ENCODE measurements at places on chromosomes 16 and 17.

GRCh38 chr17:65293584-65294180, 156.5 kb downstream of the RGS9 start:
- no peak for DNase-seq

GRCh38 chr16:22692034-22692433, 121.9 kb upstream of the HS3ST2 start:
- DNase-seq, result no peak

DNA sequence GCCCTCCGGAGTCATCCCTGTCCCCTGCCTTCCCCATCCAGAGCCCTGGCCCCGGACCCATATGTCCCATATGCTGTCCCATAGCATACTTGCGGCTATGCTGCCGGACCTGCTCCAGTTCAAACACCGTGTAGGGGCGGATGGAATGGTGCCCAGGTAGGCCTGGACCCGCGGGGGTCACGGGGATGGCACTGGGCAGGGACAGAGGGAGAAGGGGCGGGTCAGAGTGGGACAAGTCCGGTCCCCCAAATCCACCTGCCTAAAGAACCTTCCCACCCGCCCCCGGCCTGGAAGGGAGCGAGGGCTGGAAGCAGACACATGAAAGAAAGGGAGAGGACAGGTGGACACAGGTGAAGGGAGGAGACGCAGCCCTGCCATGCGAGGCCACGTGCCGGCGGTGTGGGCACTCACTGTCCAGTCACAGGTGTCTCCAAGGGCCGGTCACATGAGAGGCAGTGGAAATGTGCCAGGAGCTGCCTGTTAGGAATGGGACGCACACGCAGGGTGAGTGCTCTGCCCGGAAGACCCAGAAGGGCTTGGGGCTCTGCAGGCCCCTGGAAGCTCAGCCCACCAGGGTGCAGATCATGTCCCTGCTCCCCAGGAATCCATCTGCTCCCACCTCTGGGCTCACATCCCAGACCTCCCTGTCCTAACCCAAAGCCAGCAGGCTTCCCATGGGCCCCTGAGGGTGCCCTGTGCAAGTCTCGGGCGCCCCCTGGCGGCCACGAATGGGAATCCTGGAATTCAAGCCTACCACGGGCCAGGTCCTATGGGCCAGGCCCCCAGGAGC, 14.0 kb downstream of the UBALD2 start:
- peak; percentile 83 for DNase-seq

- no peak for DNase-seq
Observed at GRCh38 chr17:66724581-66725341, 110.2 kb upstream of the CACNG5 start.

DNA sequence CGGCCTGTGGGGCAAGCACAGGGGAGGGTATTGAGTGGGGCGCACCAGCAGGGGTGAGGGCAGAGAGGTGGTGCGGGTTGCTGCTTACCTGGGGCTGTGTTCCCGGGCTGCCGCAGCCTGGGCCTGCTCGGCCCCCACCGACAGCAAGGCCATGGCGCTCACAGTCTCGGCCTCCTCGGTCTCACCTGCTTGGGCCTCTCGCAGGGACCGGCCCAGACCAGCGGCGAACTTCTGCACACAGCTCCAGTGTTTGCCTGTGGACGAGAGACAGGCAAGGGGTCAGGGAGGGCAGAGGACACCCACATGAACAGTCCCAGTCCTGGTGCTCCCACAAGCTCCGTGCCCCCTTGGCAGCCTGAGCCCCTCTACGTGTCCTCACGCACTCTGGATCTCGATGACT, 7.9 kb downstream of the G6PC3 start:
- DNase-seq, result no peak

- no peak for DNase-seq
Observed at GRCh38 chr17:44688200-44688599, 1.4 kb downstream of the CCDC43 start.

GRCh38 chr17:1709971-1710806, at the start of gene TLCD2:
Gene TLCD2, minus strand, starts transcription at chr17:1710377. Its CDS starts 135 bp downstream, at chr17:1710242.
- no peak for DNase-seq

DNA sequence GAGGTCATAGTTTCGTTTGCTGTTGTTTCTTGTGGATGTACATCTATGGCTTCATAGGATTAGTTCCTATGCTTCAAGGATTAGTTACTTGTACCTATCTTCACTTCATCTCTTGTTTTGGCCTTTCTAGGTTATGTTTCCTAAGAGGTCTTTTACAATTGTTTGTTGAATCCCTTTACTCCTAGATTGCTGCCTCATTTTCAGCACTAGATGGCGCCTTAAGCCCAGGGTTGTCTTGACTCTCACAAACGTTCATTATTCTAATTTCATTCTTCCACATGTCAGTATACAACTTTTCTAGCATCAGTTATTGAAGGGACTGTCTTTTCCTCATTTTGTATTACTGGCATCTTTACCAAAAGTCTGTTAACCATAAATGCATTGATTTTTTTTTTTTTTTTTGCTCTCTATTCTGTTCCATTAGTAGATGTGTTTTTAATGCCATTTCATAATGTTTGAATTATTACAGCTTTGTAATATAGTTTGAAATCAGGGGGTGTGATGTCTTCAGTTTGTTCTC, 45.0 kb upstream of the NACA2 start:
- DNase-seq, result peak; percentile 14

DNA sequence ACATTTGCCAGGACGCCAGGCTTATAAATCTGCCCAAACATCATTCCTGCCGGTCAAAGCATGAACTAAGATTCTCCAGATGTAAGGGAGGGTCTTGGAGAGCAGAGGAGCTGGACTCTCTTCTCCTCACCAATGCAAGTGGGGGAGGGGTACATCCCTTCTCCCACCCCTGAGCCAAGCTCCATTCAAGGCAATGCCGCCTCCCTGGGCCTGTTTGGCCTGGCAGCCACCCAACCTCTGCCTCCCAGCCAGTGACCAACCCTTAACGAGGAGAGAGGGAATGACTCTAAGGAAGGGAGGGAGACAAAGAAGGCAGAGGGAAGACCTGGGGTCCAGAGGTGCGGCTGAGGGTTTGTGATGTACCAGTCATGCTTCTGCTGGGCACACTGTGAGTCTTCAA, 13.8 kb downstream of the C17orf50 start:
- no peak for DNase-seq

- DNase-seq, result peak; percentile 18
Observed at GRCh38 chr17:64736804-64737492, 74.8 kb upstream of the SMURF2 start.

GRCh38 chr16:12318661-12319427, 342.3 kb downstream of the SNX29 start:
- DNase-seq, result no peak

DNA sequence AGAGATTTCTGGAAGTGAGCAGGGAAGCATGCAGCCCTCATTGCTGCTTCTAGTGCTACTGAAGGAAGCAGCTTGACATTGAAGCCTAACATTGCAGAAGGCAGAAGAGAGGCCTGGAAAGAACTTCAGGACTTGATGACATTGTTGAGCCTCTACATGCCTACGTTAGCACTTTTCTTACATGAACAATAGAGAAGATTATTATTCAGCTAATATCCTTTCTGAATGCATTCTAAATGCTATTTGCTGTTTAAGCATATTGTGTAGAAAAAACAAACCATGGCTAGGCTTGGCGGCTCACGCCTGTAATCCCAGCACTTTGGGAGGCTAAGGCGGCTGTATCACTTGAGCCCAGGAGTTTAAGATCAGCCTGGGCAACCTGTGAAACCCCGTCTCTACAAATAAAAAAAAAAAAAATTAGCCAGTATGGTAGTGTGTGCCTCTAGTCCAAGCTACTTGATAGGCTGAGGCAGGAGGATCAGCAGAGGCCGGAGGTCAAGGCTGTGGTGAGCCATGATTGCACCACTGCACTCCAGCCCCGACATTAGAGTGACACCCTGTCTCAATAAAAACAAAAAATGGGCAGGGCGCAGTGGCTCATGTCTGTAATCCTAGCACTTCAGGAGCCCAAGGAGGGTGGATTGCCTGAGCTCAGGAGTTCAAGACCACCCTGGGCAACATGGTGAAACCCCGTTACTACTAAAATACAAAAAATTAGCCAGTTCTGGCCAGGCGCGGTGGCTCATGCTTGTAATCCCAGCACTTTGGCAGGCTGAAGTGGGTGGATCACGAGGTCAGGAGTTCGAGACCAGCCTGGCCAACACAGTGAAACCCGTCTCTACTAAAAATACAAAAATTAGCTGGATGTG, 2.2 kb upstream of the AURKB start:
- no peak for DNase-seq

DNA sequence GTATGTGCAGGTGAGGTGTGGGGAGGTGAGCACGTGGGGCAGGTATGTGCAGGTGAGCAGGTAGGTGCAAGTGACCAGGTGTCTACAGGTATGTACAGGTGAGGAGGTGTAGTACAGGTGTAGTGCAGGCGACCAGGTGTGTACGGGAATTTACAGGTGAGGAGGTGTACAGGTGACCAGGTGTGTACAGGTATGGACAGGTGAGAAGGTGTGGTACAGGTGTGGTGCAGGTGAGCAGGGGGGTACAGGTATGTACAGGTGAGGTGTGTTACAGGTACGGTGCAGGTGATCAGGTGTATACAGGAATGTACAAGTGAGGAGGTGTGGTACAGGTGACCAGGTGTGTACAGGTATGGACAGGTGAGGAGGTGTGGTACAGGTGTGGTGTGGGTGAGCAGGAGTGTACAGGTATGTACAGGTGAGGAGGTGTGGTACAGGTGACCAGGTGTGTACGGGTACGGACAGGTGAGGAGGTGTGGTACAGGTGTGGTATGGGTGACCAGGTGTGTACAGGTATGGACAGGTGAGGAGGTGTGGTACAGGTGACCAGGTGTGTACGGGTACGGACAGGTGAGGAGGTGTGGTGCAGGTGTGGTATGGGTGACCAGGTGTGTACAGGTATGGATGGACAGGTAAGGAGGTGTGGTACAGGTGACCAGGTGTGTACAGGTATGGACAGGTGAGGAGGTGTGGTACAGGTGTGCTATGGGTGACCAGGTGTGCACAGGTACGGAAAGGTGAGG, 12.8 kb upstream of the DBNDD1 start:
- DNase-seq, result no peak

DNA sequence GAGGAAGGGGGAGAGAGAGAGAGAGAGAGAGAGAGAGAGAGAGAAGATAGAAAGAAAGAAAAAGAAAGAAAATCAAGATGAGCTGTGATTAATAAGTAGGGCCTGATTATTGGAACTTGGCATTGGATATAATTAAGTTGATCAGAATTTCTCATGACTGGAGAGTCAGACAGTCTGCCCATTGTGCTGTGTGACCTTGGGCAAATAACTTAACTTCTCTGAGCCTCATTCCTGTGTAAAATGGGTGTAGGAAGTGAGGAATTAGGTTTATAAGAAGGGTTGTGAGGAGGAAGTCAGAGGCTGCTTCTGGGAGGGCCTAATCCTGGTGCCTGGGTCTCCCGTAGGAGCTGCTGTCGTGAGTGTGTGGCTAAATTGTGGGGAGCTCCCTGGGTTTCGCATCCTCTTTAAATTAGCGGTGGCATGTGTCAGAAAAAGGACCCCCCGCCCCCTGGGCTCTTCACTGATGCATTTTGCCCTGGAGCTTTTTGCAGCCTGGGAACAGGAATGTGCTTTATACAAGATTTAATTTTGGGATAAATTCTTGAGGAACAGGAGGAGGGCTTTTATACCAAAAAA, 76.0 kb downstream of the CMIP start:
- DNase-seq, result no peak
